ENCODE measurements at places on chromosomes 3 and 15.
A peak's percentile ranks its signal among the peaks of the same experiment; 100 is the strongest.

DNA sequence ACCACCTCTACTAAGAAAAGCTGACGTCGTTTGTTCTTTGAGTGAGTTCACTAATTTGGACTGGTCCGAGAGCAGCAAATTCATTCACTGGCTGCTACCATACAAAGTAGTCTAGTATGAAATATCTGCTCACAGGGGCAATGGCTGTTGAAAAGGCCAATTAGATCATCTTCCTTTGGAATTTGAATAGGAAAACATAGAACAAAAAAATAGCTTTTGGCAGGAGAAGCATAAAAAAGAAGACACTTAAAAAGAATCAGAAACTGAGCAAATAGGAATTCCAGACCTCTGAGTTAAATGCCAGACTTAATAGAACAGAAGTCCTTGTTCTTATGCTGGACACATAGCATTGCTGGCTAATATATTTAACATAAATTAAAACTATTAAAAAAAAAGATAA, 159.3 kb downstream of the IL1RAP start:
- no peak for DNase-seq
- no peaks in the 10 kb centered on the region for H3K4me1 ChIP-seq
- H3K4me3 ChIP-seq: no peak overlapping the region
- H3K27ac ChIP-seq: no peak overlapping the region
- H3K36me3 ChIP-seq: no peaks in the 10 kb centered on the region

GRCh38 chr15:39874890-39875549, 45.0 kb downstream of the GPR176 start:
- DNase-seq: peak; percentile 36
- no peaks in the 10 kb centered on the region for H3K4me1 ChIP-seq
- H3K27me3 ChIP-seq: no peaks in the 10 kb centered on the region
- no peaks in the 10 kb centered on the region for H3K36me3 ChIP-seq
- no peak overlapping the region for H3K4me3 ChIP-seq

GRCh38 chr15:66827039-66827697, 125.1 kb downstream of the SMAD6 start:
- H3K4me3 ChIP-seq: no peak overlapping the region
- H3K27me3 ChIP-seq: no peaks in the 10 kb centered on the region
- no peak for DNase-seq
- H3K36me3 ChIP-seq: no peaks in the 10 kb centered on the region
- H3K4me1 ChIP-seq: peaks cover 9% of the 10 kb centered on the region
- no peak overlapping the region for H3K27ac ChIP-seq

DNA sequence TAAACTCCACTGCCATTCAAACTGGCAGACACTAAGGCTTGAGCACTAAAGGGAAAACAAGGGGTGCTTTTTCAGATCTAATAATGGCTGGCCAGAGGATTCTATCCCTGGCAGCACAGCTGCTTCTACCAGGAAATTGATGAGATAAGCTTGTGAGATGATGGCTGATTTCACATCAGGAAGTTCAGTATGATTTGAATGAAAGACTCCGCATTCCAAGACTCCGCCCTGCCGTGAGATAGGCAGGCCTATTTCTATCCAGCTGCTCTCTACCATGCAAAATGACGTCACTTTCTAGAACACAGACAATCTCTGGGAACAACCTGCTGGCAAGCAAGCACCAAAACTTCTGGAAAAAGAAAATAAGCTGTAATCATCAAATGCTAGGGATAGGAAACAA, 171.8 kb downstream of the WDR76 start:
- H3K4me1 ChIP-seq: no peaks in the 10 kb centered on the region
- no peaks in the 10 kb centered on the region for H3K36me3 ChIP-seq
- no peak overlapping the region for H3K4me3 ChIP-seq
- H3K27ac ChIP-seq: no peak overlapping the region

GRCh38 chr3:132285620-132285945, 31.6 kb upstream of the ACP3 start:
- no peaks in the 10 kb centered on the region for H3K36me3 ChIP-seq
- H3K27ac ChIP-seq: no peak overlapping the region
- H3K4me1 ChIP-seq: no peaks in the 10 kb centered on the region
- DNase-seq: no peak
- H3K4me3 ChIP-seq: no peak overlapping the region

DNA sequence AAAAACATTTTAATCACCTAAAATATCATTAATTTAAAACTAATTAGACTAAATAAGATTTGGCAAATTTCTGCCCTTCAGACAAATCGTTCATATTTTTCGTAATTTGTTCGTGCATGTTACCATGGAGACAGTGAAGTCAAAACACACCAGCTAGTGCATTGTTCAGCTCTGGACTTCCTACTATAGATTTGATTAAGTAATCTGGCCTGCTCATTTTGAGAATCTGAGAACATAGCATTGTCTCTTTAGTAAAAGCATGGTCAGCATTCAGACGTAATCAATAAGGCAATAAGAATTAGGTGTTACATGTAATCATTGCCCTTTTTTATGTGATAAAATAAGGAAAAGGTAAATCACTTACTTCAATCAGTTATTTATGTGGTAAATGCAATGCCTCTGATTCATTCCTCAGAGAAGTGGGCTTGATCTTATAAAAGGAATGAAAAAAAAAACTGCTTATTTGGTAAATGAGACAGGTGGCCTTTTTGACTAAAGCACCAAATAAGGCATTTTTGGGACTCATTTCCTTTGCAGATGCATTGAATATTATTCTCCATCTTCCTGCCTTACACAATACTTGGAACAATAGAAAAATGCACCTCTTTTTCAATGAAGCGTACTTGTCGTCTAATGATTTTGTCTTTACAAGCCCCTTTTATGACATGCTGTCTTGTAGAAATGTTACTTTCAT, 84.5 kb upstream of the FNDC3B start:
- no peaks in the 10 kb centered on the region for H3K36me3 ChIP-seq
- no peak overlapping the region for H3K4me3 ChIP-seq
- peaks cover 12% of the 10 kb centered on the region for H3K4me1 ChIP-seq
- no peak overlapping the region for H3K27ac ChIP-seq
- H3K27me3 ChIP-seq: no peaks in the 10 kb centered on the region
- DNase-seq: no peak

GRCh38 chr3:22371607-22372291, 620.7 kb upstream of the ZNF385D start:
- no peak for DNase-seq

DNA sequence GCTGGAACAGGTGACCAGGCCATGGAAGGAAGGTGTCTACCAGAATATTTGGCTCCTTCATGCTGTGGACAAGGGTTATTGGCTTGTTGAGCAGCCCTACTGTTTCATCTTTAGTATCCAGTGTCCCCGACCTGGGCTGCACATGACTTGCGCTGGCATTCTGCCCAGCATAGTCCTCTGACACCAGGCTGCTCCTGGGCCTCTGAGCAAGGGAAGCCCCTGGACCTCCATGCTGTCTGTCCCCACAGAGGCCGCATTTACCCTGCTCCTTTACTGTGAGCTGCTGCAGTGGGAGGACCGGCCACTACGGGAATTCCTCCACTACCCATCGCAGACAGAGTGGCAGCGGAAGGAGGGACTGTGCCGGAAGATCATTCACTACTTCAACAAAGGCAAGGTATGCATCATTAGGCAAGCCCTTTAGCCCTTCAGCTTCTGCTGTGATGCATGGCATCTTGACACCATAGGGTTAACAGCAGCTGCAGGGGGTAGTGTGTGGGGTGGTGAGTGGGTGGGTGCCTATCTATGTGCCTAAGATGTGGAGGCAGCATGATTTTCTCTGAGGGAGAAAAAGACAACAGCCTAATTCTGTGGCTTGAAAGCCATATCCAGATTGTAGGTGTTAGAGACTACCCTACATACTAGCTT, 44.0 kb upstream of the MANF start:
- H3K36me3 ChIP-seq: no peaks in the 10 kb centered on the region
- no peak for DNase-seq
- no peak overlapping the region for H3K27ac ChIP-seq
- H3K4me3 ChIP-seq: no peak overlapping the region

- no peak overlapping the region for H3K4me3 ChIP-seq
- no peak overlapping the region for H3K27ac ChIP-seq
- no peaks in the 10 kb centered on the region for H3K4me1 ChIP-seq
- H3K27me3 ChIP-seq: no peaks in the 10 kb centered on the region
- peaks cover 27% of the 10 kb centered on the region for H3K36me3 ChIP-seq
These were observed 9.9 kb downstream of the GTPBP8 start for GRCh38 chr3:113000691-113001090.

DNA sequence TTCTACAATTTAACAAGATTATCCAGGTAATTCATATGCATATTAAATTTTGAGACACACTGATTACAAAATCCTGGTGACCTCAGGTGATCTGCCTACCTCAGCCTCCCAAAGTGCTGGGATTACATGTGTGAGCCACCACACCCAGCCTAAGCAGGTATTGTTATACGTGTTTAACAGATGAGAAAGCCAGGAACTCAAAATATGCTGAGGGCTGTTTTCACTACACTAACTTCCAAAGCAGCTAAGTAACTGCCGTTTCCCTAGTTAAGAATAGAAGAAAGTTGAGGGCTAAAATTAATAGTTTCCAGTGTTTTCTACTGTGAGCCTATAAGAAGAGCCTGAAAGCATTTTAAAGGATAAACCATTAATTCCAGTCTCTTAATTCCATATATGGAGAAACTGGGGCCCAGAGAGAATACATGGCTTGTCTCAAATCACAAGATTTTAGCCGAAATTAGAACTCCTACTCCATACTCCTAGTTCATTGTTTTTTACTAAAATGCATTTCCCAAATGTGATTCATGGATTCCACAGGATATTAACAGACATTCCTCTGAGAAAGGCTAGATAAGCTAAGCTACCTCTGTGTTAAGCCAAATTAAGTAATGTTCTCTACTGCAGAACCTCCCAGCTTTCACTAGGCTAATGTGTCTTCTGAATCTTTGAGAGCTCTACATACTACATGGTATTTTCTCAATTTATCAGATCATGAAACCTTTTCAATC, 17.0 kb upstream of the AVEN start:
- H3K4me3 ChIP-seq: no peak overlapping the region
- H3K36me3 ChIP-seq: no peaks in the 10 kb centered on the region
- no peaks in the 10 kb centered on the region for H3K27me3 ChIP-seq
- no peaks in the 10 kb centered on the region for H3K4me1 ChIP-seq

DNA sequence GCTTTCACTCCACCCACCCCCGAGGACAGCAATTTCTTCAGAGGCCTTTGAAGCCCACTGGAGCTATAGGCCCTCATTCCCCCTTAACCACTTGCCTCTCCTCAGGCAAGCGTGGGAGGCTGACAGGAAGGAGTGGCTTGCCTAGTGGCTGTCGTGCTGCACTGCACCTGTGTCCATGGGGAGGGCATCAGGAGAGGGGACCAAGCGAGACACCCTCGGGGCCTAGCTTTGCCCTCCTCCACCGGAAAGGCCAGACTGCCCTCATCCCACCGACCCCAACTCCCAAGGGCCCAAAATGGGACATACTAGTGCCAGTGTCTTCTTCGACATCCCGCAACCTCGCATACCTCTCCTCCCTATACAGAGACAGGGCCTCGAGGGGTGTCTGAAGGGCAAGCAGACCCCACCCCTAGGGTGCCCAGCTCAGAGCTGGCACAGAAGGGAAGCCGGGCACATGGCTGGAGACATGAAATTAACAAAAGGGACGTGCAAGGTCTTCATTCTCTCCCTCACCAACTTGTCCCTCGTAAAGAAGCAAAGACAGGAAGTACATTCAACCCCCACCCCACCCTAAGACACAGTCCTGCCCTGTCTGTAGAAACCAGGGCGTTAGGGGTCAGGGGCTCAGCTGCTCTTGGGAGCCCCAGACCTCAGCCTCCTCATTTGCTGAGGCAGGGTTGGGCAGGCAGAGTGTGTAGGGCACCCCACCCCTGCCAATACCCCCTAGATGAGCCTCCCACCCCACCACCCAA, 24.3 kb downstream of the VIPR1 start:
- H3K27ac ChIP-seq: no peak overlapping the region
- H3K27me3 ChIP-seq: no peaks in the 10 kb centered on the region
- no peak for DNase-seq
- no peaks in the 10 kb centered on the region for H3K36me3 ChIP-seq
- no peak overlapping the region for H3K4me3 ChIP-seq
- H3K4me1 ChIP-seq: no peaks in the 10 kb centered on the region

GRCh38 chr3:27756877-27757276, 34.8 kb upstream of the EOMES start:
- H3K27me3 ChIP-seq: no peaks in the 10 kb centered on the region
- DNase-seq: no peak
- no peak overlapping the region for H3K4me3 ChIP-seq
- H3K36me3 ChIP-seq: no peaks in the 10 kb centered on the region
- no peak overlapping the region for H3K27ac ChIP-seq

DNA sequence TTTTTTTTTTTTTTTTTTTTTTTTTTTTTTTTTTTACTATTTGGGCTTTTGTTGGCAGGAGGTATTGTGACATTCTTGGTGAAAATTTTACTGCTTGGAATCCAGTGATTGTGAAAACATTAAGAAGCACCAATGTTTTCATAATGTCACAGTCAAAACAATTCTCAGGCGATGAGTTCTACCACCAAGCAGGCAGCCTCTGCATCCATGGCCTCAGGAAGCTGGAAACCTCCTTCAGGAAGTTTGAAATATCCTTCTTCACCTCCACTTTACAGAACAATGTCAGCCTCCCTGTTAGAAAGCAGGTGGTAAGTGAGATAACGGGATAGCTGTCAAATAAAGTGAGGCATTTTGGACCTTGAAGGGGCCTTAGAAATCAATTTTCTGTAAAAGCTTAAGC, 98.3 kb downstream of the MEX3B start:
- no peak for DNase-seq
- no peaks in the 10 kb centered on the region for H3K36me3 ChIP-seq

DNA sequence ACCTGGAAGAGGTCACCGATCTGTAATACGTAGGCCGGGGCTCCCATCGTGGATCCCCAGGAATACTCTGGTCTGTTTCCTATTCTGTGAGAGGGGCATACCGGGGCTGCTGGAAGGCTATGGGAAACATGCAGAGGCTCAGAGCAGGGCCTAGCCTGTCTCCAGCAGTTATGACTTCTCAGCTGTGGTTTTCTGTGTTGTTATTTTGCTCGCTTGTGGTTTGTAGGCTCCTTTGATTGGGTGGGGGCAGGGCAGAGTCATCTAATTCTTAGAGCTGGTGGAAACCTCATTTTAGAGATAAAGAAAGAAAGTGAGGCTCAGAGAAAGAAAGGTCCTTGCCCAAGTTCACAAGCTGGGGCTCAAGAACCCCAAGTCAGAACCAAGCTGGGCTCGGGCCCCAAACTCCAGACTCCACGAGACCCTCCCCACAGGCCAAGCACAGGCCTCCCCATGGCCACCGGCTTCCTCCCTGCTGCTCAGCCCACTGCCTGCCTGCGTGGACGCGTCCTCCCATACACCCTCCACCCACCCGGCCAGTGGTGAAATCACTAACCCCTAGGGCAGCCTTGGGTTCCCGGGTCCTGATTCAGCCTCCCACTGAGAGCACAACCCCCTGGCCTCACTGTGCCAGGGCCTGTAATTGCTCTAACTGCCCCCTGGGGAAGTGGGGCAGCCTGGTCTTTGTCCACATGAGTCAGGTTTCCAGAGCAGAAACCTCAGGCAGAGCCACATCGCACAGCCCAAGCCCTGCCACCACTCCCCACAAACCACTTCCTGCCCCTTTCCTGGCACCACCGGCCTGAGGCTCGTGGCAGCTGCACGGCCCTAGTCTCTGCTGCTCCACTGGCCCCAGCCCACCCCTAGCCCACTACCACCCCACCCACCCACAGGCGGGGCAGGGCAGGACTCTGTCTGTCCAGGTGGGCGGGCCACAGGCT, 270.8 kb downstream of the UACA start:
- no peak overlapping the region for H3K4me3 ChIP-seq
- H3K27ac ChIP-seq: peak overlapping the region; percentile 92
- peaks cover 73% of the 10 kb centered on the region for H3K4me1 ChIP-seq
- H3K36me3 ChIP-seq: no peaks in the 10 kb centered on the region
- H3K27me3 ChIP-seq: no peaks in the 10 kb centered on the region

Measured in Panc1 (cell line).